Suppressor macrophage treated with lipopolysaccharide for 4 hours (primary cell): ENCODE measurements at places on chromosomes 4 and X.

GRCh38 chrX:42149765-42150164 is 226.4 kb upstream of the CASK start:
- no peak for DNase-seq

DNA sequence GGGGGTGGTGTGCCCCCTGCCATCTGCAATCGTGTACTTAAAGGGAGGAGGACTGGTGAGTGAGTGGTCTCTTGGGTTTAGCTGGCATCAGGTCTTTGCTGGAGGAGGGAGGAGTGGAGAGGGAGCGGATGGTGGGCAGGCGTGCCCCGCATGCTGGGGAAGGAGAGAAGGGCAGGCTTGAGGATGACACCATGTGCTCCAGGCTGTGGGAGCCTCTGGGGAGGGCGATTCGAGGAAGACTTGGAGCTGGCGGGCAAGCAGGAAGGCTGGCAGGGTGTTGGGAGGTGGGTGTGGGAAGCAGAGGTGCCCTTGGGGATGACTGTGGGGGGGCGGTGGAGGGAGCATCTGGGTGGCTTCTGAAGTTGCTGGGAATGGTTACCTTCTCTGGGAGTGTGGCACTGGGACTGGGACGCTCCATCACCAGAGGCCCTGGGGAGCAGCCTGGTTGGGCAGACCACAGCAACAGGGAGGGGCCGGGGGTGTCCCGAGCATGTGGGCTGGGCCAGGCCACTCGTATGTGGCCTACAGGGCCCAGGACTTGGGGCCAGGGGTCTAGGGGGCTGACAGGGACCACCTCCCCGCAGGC is 30.8 kb upstream of the AFAP1 start:
- DNase-seq = no peak

DNA sequence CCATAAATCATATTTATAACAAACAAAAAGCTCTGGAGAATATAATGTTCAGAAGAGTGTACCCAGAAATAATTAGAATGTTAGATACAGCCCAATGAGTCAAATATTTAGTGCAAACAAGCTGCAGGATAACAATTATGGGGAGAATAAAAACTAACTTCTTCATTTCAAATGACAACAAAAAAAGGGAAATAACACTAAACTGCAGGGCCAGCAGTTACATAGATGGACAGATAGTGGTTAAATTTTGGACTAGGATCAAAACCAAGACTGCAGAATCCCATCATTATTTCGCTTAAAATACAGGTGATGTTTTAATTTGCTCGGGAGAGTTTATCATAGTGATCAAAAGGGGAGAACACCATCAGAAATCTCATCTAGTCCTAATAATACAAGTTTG is 617 bp upstream of the GPR34 start:
- no peak for DNase-seq

DNA sequence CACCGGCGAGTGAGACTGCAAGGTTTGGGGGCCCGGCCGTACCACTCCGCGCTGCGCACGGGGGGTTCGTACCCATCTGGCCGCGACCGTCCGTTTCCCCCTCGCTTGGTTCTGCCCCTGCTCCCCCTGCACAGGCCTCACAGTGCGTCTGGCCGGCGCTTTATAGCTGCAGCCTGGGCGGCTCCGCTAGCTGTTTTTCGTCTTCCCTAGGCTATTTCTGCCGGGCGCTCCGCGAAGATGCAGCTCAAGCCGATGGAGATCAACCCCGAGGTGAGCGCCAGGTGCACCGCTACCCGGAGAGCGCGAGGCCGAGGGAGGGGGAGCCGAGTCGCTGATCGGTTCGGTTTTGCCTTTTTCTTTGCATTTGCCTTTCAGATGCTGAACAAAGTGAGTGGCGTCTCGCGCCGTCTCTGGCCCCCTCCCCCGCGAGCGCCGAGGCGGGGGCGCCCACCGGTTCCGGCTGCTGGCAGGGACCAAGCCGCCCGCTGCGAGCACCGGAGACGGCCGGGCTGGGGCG is at the start of gene UCHL1:
TSS of gene UCHL1 (plus strand) at position 189 of the 517 bp plus-strand sequence. CDS start at position 238, 49 bp downstream.
- DNase-seq = no peak

- DNase-seq = peak; percentile 5
Observed at GRCh38 chrX:150155436-150156035, 207.6 kb upstream of the MAMLD1 start.

DNA sequence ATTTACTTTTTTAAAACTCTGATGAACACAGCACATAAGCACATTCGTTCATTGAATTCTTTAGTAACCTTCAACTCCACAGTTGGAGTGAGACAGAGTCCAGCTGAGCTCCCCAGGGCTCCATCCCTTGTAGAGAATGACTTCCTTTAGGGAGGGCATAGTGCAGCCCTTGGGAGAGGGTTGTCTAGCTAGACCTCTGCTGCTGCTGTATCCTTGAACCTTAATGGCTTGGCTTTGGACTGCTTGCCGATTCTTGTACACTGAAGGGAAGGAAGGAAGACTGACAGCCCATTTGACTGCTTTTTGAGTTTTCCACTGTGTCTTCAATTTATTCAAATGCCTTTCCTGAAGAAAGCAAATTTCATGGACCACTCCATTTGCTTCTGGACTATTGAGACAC is 19.4 kb upstream of the FGG start:
- no peak for DNase-seq

GRCh38 chr4:40046311-40046980 is 10.2 kb upstream of the N4BP2 start:
- DNase-seq = no peak

DNA sequence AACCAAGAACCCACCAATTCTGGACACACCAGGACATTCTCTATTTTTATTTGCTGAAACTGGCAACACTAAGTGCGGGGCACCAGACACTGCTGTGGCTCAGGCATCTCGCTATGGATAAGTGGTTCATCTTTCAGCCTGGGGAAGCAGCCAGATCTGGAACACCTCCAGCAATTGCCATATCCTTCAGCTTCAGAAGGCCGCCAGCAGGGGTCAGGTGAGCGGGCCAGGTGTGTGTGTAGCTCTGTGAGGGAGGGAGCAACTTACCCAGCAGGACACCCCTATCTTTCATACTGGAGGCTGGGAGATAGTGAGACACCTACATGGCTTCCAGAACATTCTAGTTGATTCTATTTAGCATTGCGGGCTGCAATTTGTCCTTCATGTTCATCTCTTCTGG is 57.0 kb upstream of the GBA3 start:
- DNase-seq = no peak

DNA sequence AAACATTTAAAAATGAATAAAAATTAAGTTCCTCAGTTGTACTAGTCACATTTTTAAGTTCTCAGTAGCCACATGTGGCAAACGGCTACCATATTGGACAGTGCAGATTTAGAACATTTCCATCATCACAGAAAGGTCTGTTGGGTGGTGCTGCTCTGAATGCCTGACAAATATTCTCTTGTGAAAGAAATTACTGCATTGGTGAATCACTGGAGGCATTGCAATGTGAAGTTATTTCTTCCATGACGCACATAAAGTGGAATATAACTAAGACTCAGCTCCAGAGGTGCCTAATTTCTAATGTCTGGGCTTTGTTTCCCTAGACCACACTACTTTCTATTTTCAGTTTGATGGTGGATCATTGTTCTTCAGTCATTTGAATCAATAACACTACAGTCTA is 44.9 kb downstream of the CLNK start:
- peak; percentile 12 for DNase-seq

DNA sequence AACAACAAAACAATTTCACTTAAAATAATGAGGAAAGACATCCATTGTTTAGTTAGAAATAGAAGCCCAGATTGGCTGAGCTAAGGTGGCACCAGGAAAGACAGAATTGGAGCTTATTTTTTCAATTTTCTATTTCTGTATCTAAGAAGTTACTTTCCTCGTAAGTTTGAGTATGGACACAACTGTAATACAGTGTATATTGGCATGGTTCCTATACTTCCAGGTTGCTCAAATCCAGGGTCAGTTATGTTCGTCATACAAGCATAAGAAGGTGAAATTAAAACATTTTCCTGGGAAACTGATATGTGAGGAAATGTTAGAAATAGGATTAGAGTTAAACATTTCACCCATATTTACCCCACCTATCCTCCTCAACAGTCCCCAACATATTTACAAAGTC is 170.4 kb upstream of the AGA start:
- DNase-seq = no peak

DNA sequence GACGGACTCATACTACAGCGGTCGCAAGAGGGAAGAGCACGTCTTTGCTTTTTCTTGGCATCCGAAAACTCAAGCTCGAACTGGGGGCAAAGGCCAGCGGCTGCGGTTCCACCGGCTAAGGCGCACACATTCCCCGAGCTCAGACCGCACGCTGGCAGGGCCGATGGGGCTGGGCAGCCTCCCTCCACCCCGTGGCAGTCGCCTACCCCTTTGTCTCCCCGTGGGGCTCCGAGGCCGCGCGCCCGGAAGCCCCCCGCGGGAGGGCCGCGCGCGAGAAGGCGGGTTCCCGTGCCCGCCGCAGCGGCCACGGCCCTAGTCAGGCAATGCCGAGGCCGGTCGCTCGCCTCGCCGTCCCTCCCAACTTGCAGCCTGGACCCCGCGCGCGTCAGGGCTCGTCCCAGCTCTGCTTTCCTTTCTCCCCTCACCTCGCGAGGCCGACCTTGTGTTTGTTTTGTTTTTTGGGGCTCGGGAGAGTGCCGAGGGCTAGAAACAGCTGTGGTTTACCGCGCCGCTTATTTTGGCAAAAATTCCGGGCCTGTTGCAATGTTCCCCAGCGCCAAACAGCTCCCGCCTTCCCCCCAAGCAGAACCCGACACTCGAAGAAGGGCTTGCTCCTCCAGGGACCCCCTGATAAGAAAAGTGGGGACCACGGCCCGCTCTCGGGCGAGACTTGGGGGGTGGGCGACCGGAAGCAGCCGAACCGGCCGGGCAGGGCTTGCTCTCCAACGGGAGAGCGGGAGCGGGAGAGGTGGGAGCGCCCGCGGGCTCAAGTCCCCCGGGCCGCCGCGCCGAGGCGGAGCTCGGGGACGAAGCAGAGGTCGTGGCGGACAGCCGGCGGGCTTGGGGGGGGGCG is 561 bp upstream of the N4BP2 start:
- DNase-seq = no peak

GRCh38 chrX:79413963-79414362 is 46.8 kb upstream of the ITM2A start:
- no peak for DNase-seq

DNA sequence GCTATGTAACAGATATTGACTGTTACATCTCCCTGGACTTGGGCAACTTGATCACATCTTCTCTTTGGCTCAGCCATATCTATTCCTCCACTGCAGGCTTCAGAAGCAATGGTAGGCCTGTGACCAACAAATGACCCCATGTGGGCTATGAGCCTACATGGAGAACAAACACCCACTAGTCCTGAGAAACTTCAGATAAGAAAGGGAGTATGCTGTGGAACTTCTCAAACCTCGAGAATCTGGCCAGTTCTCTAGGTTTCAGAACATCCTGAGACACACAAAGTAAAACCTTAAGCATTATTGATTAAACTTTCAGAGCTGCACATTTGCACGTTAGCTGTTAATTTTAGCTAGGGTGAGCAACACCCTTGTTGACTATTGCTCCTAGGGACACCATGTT is 16.3 kb downstream of the RBMX2 start:
- DNase-seq = no peak

GRCh38 chr4:184383497-184384055 is 90.8 kb downstream of the IRF2 start:
- peak; percentile 95 for DNase-seq

GRCh38 chrX:95675794-95676193 is 1008.8 kb upstream of the DIAPH2 start:
- no peak for DNase-seq

- peak; percentile 23 for DNase-seq
Observed at GRCh38 chr4:132642016-132642817, 506.9 kb upstream of the PCDH10 start.

DNA sequence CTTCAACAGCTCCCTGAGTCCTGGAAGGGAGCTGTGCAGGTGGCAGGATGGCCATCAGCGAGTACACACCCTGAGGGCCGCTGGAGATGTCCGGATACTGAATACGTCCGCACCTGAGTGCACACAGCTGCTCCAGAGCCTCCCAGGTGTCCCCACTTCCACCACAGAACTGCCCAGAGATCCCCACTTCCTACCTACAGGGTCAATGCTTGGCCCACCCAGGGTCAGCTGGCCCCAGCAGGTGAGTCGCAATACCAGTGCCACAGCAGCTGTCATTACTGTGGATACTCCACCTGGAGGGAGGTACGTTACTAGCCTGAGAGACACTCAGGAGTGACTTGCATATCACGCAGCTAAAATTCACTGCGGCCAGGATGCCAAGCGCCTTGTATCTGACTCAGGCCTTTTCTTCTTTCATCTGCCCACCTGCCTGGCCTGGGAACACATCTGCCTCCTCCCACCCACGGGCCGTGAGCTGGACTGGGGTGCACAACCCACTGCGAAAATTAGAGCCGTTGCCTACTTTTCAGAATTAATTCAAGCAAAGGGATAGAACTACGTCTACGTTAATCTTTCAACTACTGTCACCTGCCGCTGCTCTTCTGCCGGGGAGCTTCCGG is 9.4 kb downstream of the C4orf50 start:
- DNase-seq = no peak

DNA sequence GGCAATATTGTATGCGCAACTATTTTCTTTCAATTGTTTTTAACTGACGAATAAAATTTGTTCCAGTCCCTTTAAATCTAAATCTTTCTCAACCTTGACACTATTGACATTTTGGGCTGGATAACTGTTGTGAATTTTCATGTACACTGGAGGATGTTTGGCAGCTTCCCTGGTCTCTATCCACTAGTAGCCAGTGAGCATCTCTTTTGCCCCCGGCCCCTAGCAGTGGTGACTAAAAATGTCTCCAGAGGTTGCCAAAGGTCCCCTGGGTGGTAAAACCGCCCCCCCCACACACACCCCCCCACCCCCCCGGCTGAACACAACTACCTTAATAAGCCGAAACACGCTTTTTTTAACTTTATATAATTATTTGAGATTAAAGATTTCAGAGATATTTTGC is 514 bp downstream of the FANCB start:
- DNase-seq = no peak

DNA sequence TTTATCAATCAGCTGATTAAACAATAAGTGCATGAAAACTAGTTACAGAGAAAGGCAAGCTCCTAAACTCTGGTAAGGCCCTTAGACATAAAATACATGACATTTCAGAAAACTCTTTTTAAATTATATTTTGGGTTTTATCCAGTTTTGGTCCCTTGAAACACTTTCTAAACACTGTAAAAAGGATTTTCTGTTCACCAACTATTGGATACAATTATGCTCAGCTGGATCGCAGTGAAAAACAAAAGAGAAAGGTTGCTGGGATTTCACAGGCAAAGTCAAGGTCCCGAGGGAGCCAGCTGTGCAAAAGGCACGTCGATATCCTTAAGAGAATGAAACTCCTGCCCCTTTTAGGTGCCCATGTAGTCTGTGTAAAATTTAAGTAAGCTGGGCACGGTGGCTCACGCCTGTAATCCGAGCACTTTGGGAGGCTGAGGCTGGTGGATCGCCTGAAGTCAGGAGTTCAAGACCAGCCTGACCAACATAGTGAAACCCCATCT is 1018.4 kb upstream of the INTU start:
- no peak for DNase-seq

DNA sequence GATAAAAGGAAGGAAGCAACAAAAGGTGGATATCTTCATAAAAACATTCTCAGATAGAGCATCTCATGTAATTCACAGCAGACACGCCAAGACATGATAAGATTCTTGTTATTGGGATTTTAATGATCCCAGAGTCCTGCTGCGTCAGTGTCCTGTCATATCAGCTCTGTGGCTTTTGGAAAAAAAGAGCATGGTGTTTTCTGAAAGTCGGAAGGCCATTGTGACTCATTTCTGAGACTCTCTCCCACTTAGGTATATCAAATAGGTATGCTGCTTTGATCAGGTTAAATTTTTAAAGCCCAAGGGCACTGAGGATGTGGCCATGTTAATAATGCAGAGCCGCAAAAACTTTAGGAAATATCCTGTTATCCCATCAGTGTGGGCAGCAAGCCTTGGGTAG is 481.0 kb downstream of the KCNIP4 start:
- DNase-seq = no peak

GRCh38 chr4:181761156-181761555 is 482.0 kb upstream of the TENM3 start:
- DNase-seq = no peak
